ENCODE measurements at places on chromosomes 4 and X.

GRCh38 chrX:97995834-97996233 is 1112.1 kb downstream of the RPA4 start:
- no peak for DNase-seq

- no peak for DNase-seq
Observed at GRCh38 chr4:127138586-127138985, 494.2 kb upstream of the INTU start.

GRCh38 chr4:15004739-15005301 is 2.5 kb downstream of the CPEB2 start:
- DNase-seq = peak; percentile 55

DNA sequence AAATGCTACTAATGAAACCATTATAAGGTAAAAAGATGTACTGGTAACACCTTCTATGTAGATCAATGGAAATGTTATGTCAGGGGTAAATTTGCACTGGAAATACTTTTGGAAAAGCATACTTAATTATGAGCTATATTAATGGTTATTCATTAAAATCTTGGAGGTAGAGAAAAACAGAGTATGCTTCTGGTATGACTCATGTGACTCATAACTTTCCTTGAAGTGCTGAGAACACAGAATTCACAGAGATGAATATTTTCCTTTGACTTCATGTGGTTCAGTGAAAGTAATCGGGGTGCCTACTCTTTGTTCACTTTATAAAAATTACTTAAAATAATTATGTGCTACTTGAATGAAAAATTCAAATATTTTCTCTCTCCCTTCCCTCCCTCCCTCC is 254.2 kb downstream of the KCTD8 start:
- DNase-seq = no peak

DNA sequence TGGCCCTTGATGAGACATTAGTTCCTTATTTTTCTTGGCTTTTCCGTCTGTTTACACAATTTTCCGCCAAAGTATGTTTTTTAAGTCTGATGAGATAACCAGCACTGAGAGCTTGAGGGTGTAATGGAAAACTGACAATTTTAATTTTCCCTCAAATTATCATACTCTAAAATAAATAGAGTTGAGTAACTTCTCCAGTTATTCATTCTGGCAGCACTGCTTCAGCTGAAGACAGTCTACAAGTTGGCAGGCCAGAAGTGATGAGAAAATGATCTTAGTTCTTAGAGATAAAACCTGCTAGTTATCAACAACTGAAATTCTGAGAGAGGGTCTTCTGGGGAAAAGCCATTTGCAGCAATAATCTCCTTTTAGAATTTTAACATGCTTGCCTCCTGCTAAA is 241.6 kb upstream of the TET2 start:
- no peak for DNase-seq

DNA sequence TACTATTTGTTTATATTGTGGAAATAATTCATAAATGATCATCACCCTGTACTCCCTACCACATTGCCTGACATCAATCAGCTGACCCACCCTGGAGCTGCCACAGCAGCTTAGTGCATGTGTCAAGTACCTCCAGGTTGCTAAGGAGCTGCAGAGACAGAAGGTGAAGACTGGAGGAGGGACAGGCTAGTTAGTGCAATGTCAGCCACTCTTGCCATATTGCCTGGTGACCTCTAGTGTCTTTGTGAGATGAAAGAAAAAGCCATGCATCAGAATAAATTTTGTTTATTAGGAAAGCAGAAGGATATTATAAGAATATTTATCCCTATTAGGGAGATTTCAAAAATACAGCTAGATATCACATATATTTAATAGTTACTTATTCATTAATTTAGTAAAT is 243.9 kb upstream of the FAT4 start:
- no peak for DNase-seq

DNA sequence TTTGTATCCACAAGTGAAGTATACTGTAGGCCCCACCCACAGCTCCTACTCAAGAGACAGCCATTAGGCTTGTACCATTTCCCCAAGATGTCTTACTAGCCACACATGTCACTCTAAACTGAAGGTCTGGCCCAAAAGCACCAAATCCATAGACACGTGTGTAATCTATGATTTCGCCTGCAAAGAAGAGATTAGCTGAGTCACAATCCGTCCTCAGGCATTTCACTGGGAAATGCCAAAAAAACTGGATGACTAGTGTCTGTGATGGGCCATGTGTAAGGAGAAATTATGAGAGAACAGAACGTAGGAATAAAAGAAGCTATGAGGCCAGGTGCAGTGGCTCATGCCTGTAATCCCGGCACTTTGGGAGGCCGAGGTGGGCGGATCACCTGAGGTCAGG is 21.9 kb upstream of the RP2 start:
- no peak for DNase-seq

- no peak for DNase-seq
Observed at GRCh38 chr4:23614284-23614892, 275.5 kb downstream of the PPARGC1A start.

DNA sequence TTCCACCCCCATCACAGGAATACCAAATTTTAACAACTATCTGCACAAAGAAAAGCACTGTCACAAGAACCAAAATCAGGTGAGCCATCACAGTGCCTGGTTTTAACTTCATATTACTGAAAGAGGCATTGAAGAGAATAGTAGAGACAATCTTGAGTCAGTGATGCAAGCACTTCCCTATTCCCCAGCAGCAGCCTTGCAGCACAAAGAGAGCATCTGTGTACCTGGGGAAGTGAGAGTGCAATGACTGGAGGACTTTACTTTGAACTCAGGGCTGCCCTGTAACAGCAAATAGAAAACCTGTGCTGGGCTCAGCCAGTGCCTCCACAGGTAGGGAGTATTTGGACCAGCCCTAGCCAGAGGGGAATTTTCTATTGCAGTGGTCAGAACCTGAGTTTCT is 361.8 kb downstream of the TEX13C start:
- no peak for DNase-seq

DNA sequence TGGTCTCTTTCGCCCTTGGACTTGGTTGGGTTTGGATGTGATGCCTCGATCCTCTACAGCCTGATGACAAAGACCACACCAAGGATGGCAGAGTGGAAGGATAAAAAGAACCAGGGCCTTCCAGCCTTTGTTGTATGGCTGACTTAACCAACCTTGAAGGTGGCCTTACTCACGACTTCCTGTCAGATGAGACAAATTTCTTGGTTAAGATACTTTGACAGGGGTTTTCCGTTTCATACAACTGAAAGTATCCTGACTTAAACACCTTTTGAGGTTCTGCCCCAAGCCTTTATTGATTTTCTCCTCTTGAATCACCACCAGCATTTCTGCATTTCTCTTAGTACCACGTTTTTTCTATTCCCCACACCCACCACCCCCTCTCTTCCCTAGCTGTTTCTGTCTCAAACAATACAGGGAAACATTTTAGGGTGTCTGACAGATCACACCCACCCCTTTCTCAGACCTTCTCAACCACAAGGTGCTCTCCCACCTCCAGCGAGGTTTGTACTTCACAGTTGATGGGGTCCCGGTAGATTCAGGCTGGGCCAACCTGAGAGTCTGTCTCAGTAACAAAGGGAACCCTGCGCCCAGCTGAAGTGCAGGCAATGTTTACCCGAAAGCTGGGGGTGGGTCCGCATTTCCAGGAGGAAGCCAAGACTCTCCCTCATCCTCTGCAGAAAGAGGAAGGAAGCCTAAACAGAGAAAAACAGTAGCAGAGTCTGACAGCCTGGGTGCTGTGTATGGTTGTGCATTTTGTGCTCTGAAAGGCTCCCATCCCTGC is 5.0 kb upstream of the TSPAN5 start:
- DNase-seq = no peak

DNA sequence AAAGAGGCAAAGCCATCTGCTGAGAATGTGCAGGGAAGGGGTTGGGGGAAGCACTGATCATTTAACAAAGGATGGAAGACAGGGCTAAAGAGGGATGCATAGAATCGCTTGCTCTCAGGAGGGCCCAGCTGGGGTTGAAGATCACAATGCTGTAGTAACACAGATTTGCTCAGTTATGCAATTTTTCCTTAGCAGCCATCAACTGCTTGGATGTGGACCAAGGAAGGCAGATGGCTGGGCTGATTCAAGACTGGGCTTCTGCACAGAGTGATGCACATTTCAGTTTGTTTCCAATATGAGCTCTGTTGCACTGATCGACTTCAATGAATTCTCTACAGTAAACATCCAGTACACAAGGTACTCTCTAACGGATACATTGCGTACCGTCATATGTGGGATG is 127.8 kb upstream of the TBL1X start:
- peak; percentile 43 for DNase-seq

GRCh38 chr4:85370400-85371032 is 104.4 kb upstream of the ARHGAP24 start:
- peak; percentile 0 for DNase-seq

- no peak for DNase-seq
Observed at GRCh38 chr4:1745697-1746096, 24.4 kb downstream of the TACC3 start.

DNA sequence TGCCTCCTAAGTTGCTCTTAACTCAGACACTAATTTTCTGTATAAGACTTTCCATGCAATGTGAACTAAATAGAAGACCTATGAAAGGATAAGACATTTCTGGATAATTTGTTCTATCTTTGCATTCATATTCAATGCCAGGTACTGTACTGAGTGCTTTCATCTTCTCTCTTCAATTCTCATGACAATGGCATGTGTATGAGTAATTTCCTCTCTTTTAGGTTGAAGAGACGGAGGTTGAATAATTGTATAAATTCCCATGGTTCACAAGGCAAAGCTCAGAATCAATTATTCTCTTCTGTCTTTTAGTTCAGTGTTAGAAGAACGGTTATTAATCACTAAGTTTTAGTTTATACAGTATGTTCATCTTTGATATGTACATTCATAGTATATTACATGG is 29.3 kb upstream of the CFAP299 start:
- no peak for DNase-seq

GRCh38 chr4:130393231-130393630 is 1297.3 kb downstream of the C4orf33 start:
- DNase-seq = no peak

- DNase-seq = no peak
Observed at GRCh38 chr4:22336822-22337221, 179.0 kb downstream of the ADGRA3 start.

GRCh38 chr4:112170451-112170993 is 25.3 kb downstream of the FAM241A start:
- no peak for DNase-seq

DNA sequence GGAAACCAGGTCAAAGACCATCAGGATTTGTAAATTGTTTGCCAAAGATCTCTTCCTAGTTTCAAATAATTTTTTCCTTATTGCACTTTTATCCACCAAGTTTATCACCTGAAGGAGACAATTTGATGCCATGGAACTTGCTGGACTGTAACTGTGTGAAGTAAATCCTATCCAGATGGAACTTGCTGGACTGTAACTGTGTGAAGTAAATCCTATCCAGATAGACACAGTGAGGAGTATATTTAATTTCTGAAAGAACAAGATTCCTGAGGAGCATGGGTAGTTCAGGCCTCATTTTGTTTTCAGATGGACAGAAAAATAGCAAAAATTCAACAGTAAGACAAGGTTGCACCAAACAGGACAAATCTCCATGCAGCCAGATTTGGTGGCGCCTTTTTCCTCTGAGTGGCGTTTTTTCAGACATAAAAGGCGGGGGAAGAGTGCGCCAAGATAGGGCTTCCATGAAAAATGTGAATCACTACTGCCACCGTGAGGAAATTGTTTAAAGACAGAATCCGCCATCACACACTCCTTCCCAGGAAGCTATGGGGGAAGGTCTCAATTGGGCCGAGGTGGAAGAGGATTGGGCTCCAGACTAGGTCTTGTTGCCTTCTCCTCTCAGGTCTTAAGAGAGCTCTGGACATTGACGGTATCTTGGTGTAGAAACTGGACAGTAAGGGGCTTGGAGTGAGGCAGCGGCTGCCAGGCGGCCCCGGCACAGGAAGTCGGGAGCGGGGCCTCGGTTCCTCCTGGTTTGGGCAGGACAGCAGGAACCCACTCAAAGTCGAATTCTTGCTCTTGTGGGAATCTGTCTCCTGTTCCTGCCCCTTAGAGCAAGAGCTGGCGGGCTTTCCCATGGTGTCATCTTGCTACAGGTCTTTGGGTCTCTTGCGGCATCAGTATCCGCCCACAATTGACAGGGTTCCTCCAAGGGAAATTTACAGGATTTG is 234.7 kb downstream of the OR13H1 start:
- no peak for DNase-seq

DNA sequence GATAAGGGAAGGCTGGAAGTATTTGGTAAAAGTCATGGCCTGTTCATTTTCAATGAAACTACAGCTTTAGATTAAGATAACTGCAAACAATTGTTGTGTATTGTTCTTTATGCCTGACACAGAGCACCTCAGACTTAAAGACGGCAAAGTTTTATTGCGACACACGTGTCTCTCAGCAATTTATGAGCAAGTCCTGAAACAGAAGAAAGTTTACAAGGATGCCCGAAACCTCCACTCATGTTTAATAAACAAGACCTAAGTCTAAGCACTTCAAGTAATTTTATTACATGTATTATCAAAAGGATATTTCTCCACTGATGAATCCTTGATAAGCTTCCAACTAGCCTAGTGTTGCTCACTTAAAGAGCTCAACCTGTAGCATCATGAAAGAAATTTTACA is 51.0 kb downstream of the DHX15 start:
- DNase-seq = no peak

DNA sequence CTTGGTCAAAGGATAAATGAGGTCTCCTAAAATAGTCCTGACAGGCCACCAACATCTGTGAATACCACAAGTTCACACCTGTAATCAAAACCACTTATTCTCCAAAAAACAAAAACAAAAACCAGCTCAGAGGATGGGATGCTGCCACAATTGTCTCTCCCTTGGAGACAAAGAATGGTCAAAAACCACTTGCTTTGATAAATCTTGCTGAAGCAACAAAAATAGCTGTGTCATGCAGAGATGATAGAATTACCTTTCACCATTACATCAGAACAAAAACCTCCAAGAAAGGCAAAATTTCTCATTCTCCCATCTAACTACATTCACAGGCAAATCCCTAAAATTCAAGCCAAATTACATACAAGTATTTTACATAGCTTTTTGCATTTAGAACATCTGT is 180.4 kb downstream of the MAML3 start:
- DNase-seq = no peak

DNA sequence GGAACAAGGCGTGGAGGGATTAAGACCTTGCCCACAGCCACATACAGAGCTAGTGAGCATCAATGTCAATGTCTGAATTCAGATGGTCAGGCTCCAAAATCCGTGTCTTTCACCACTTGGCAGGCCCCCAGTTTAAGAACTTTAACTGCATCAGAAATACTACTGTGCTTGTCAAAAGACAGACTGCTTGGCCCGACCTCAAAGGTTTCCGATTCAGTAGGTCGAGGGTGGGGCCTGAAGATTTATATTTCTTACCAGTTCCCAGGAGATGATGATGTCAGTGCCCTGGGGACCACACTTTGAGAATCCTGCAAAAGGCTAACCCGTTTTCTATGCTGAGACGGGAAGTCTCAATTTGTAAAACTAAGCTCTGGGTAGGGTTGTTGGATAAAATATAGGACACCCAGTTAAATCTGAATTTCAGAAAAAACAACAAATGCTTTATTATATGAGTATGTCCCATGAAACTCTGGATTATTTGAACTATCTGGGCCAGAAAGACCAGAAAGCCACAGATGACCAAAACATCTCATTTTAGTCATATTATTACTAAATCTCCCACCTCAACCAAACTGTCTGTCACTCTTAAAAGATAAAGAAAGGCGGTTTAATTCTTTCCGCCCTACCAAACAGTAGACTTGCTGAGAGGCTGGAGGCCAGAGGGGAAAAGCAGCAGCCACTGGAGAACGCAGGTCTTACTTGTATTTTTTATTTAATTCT is 42.7 kb downstream of the GATB start:
- no peak for DNase-seq

- DNase-seq = no peak
Observed at GRCh38 chr4:78150543-78150864, 93.4 kb downstream of the FRAS1 start.
